GM20000 (cell line): ENCODE measurements at places on chromosomes 16 and 17.
A peak's percentile ranks its signal among the peaks of the same experiment; 100 is the strongest.

- DNase-seq = peak; percentile 48
These were observed 7.7 kb downstream of the CCL3L1 start for GRCh38 chr17:36188891-36189306.

GRCh38 chr17:82076785-82077591 lies 11.4 kb upstream of the DUS1L start:
- no peak for DNase-seq

GRCh38 chr17:38460082-38460715 lies 31.9 kb downstream of the ARHGAP23 start:
- no peak for DNase-seq

- peak; percentile 58 for DNase-seq
These were observed 17.8 kb upstream of the NTN1 start for GRCh38 chr17:9003355-9004131.

- DNase-seq = no peak
These were observed 7.6 kb downstream of the CYTH1 start for GRCh38 chr17:78774453-78774852.

- no peak for DNase-seq
These were observed 2.9 kb downstream of the CFAP97D1 start for GRCh38 chr17:43782913-43783680.

DNA sequence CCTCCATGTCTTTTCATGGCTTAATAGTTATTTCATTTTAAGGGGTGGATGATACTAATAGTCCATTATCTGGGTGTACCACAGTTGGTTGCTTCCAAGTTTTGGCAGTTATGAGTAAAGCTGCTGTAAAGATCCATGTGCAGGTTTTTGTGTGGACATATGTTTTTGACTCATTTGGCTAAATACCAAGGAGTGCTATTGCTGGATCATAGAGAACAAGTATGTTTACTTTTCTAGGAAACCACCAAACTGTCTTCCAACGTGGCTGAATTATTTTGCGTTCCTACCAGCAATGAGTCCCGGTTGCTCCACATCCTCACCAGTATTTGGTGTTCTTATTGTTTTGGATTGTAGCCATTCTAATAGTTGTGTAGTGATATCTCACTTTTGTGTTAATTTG lies 181.9 kb downstream of the SPECC1 start:
- no peak for DNase-seq

GRCh38 chr17:8994319-8994718 lies 27.0 kb upstream of the NTN1 start:
- DNase-seq = peak; percentile 62

DNA sequence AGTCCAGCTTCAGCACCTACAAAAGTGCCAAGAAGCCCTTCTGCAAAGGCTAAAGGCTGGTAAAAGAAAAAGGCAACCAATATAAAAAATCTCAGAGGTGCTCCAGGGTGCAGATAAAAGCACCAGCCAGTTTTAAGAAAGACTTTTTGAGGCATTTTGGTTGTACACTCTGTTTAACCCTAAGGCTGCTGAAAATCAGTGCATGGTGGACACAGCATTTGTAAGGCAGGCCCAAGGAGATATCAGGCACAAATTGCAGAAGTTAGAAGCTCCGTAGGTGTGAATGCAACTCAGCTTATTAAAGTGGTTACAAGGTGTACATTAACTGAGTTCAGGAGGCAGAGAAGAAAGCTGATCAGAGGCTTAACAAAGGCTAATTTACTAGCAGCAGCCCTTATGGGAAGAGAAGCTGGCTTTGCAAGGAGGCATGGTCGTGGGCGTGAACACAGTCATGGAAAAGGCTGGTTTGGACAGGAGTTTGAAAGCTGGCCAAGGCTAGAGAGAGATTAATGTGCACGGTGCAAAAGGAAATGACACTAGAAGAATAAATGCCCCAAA lies 21.1 kb downstream of the ACSM1 start:
- no peak for DNase-seq

DNA sequence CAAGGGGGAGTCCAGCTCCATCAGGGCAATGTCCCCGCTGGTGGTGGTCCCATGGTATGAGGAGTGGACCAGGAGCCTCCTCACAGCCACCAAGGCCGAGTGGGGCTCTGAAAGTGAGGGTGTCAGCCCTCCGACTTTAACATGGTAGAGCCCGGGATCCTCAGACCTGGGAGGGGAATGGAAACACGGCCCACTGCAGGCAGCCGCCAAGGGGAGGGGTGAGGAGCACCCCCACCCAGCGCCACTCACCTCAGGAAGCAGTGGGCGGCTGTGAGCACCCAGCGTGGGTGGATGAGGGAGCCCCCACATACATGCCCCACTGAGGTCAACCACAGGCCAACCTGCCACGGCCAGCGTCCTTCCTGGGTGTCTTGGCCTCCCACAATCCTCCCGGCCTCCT lies 10.8 kb downstream of the ZG16B start:
- DNase-seq = no peak

- peak; percentile 40 for DNase-seq
These were observed 100.7 kb downstream of the LYRM1 start for GRCh38 chr16:21001262-21001661.

DNA sequence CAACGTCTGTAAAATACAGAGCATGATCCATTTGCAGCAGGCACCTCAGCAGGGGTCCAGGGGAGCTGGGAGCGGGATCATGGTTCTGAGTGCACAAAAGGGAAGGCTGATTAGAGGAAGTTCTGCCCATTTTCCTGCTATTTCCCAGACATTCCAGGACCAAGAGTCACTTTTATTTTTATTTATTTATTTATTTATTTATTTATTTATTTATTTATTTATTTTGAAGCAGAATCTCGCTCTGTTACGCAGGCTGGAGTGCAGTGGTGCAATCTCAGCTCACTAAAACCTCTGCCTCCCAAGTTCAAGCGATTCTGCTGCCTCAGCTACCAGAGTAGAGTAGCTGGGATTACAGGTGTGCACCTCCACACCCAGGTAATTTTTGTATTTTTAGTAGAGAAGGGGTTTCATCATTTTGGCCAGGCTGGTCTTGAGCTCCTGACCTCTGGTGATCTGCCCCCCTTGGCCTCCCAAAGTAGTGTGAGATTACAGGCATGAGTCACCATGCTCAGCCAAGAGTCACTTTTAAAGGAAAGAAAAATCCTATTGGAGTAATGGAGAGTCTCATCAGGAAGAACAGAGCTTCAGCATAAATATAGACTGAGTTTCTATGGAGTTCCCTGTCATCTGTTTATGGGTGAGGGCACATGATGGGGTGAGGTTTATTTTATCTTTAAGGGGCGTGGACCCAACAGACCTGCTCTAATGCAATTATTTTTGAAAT lies 355.2 kb downstream of the HAPSTR1 start:
- DNase-seq = no peak

- no peak for DNase-seq
These were observed 109.0 kb upstream of the FAM20A start for GRCh38 chr17:68710035-68710780.

GRCh38 chr16:58265480-58266052 lies 29.3 kb downstream of the PRSS54 start:
- DNase-seq = no peak

- DNase-seq = no peak
These were observed 77.0 kb upstream of the AXIN2 start for GRCh38 chr17:65638221-65638975.

DNA sequence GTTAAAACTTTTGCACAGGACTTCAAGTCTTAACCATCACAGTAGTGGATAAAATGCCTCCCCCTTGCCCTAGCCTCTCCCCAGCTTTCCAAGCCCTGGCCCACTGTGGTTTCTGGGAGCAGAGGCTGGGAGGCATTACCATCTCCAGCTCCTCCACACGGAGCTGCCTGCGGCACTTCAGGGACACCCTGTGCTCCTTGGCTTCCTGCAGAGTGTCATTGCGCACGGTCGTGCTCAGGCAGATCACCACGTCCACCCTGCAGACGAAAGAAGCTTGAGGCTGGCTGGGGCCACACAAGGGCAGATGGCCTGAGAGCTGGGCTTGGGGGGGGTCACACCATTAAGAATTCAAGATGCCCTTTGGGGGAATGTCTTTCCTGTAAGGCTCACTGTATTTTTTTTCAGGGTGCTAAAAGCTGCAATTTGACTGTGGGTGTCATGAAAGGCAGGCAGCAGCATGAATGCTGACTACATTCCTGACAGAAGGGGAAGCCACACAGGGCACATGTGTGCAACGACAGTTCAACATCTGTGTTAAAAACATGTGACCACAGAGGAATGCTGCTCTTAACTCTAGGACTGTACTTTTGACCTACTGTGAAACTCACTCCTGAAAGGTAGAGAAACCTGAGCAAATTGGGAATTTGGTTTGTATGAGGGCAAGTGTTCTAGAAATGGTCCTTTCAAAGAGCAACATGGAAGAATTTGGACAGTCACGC lies 47.7 kb upstream of the CLEC18B start:
- DNase-seq = no peak

DNA sequence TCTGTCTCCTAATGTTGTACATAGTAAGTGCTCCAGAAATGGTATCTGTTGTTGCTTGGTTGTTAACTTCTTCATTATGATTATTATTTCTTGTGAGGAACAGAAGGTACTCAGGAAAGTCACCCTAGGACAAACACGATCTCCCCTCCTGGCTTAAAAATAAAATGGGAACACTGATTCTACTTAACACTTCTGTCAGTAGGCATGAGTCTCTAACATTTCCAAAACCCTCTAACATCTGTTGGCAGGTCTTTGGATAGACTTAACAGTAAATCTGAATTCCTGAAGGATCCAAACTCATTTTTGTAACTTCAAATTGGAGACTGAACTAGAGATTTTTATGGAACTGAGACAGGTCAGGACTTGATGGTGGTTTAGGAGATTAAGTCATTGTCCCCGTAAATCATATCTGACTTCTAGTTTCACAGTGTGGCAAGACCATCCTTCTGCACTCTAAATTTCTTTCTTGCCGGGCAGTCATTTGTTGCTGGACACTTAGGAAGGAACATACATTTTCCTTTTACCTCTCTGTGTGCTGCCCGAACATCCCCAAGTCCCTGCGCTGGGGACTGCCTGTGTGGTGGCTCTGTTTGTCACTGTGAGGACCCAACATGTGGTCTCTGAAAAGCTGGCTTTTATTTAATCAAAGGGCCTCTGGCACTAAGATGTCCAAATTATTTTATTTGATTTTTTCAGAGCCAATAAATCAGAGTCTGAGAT lies 149.9 kb downstream of the NPIPB5 start:
- no peak for DNase-seq

DNA sequence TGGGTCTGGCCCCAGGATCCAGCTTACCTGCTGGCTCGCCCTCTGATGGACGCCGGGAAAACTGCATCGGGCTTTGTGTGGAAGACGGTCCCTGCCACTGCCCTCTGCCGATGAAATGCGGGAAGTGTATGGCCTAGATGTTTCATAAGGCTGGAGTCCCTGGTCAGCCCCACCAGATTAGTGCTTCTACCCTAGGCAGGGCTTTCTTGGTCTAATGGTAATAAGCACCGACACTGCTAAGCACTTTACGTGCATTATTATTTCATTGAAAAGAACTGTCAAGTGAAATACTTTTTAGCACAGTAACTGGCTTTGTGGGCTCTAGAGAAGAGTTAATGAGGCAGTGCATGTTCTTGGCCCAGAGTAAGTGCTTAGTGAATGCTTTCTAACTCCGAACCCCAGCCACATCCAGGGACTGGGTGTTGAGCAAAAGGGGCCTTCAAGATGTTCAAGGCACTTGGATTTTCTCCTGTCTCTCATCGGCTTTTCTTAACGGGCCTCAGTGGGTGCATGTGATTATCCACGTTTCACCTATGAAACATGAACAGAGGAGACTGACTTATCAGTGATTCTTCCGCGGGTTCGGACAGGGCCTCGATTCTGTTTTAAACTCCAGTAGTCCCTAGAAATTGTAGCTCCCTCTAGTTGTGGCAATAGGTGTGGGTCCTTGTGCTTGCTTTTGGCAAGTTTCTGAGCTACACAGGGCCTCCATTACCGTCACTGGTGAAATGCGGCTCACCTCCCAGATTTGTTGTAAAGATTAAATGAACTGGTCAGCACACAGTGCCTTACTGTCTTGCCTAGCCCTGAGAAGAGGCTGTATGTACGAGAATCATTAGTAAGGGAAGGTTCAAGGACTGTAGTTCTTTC lies 6.6 kb downstream of the TRAF4 start:
- peak; percentile 85 for DNase-seq

GRCh38 chr17:47650525-47651522 lies 1.1 kb downstream of the KPNB1 start:
- peak; percentile 93 for DNase-seq

- no peak for DNase-seq
These were observed 19.4 kb downstream of the TMEM94 start for GRCh38 chr17:75475851-75476250.

GRCh38 chr16:49278944-49279725 lies 2.5 kb downstream of the CBLN1 start:
- DNase-seq = no peak

DNA sequence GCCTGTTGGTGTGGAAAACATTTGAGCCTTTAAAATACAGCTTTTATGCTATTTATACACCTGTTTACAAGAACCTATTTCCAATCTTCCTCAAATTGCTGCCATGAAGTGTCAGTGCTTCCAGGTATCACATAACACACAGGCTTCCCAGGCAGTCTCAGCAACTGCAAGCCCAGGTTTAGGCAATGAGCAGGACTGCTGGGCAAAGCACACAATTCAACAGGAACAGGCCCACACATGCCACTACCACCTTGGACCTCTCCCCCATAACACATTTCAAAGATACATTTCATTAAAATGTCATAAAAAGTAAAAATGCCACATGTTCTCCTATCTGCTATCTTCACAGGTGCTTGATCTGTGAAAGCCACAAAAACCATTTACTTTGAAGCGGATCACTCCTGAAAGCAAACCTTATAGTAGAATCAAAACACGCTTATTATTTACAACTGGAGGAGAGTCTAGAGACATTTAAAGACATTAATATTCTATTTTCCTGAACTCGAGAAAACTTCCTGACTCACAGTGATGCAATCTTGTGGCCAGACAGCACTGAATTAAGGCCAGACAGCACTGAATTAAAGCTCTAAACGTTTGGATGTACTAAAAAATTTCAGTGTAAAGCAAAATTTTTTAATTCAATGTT lies 31.5 kb downstream of the ANKFY1 start:
- DNase-seq = no peak

- DNase-seq = no peak
These were observed 8.4 kb downstream of the DBNDD1 start for GRCh38 chr16:90010676-90011507.

GRCh38 chr16:57686577-57686976 lies 8.0 kb upstream of the DRC7 start:
- no peak for DNase-seq

DNA sequence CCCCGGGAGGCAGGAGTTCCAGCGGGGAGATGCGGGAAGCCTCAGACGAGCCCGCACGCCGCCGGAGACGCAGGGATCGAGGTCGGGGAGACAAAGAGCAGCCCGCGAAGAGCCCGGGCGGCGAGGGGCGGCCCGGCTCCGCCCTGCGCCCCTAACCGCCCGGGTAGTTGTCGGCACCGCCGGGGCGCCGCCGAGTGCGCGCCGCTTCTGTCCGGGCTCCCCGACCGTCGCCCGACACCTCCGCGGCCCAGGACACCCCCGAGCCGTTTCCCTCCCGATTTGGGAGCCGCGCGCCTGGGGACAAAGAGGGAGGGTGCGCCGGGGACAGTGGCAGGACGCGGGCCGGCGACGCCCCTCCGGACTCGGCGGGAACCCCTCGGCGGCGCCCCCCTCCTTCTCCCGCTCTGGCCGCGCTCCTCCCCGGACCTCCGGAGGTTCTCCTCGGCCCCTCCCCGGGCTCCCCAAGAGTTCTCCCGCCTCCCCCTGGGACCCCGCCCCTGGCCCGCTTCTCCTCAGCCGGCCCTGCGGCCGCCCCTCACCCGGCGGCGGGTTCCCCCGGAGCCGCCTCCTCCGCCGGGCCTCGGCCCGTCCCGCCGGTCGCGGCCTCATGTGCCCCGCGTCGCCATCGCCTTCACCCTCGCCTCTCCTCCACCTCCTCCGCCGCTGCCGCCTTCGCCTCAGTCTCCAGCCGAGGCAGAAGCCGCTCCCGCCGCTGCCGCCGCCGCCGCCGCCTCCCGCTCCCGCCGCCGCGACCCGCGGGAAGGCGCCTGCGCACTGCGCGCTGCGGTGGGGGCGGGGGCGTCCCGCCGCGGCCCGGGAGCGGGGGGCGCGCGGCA lies at the start of gene GJC1:
Gene GJC1, minus strand, starts transcription at position 765 of the 836 bp plus-strand sequence. CDS start 24,470 bp downstream, outside the sequence.
- DNase-seq = peak; percentile 77
